Kidney tubule cell (primary cell): ENCODE measurements at places on chromosomes 5 and 9.

DNA sequence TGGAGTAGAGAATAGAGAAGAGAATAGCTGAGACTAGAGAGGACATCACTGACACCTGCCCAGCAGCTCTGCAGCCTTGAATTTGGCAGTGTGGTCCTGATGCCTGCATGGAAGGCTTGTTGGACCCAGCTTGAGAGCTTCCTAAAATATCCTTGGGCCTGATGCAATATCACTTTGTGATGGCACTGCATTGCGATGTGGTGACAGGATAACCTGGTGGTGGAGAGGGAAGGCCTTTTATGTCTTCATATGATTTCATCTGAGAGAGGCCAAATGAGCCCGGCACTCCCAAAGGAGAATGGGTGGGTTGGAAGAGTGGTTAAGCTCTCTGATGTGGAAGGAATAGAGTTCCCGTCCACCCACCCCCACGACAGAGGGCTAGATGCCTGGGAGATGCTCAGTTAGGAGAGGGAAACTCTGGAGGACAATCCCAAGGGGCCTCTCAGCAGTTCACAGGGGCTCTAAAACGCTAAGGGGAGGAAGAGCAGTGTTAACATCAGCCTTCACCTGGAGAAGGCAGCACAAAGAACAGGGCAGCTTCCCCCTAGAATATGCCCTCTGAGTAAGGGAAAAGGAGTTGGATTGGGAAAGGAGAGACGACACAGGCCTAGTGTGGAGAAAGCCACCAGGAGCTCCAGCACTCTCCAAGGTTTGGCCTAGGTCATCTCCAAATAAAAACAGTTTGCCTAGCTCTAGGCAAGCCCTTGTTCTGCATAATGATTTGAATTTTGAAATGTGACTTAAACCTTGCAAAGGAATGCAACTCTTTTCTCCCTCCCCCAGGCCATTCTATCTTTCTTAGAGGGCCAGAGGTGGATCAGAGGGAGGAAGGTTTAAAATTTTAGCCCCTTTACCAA lies 99.8 kb upstream of the SSBP2 start:
- DNase-seq, result no peak

- no peak for DNase-seq
Measured at GRCh38 chr9:126375386-126375785, 48.8 kb downstream of the MVB12B start.

DNA sequence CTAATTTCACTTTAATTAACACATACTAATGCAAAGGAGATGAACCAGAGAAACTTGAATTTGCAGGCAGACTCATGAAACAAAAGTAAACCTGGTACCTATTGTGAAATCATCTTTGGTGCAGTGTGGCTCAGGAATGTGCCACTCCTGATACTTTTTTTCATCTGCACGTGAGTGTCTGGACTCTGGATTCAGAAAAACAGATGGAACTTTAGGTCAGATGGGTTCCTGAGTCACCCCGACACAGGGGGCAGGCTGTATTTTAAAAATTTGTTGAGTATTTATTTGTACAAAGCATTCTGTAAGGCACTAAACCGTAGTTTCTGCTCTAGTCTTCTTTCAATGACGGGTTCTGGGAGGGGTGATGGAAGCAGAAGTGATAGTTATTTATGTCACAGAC lies 52.2 kb upstream of the TUT7 start:
- peak; percentile 64 for DNase-seq

- peak; percentile 78 for DNase-seq
Measured at GRCh38 chr9:129406278-129407225, 214.3 kb downstream of the C9orf50 start.

DNA sequence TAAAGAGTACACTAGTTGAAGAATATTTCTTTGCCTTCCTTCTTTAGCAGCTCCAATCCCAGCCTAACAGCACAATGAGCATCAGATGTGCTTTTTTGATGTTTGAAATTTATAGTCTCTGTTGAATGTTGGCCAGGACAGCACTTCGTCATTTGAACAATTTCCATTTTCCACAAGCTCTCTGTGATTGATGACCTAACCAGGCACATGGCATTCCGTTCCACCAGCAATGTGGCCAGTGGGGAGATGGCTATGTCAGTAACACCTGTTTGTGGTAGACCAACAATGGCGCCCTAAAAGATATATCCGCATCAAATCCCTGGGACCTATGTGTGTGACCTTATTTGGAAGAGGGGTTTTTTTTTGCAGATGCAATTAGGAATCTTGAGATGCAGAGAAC lies 66.8 kb downstream of the PALM2AKAP2 start:
- DNase-seq, result peak; percentile 50

DNA sequence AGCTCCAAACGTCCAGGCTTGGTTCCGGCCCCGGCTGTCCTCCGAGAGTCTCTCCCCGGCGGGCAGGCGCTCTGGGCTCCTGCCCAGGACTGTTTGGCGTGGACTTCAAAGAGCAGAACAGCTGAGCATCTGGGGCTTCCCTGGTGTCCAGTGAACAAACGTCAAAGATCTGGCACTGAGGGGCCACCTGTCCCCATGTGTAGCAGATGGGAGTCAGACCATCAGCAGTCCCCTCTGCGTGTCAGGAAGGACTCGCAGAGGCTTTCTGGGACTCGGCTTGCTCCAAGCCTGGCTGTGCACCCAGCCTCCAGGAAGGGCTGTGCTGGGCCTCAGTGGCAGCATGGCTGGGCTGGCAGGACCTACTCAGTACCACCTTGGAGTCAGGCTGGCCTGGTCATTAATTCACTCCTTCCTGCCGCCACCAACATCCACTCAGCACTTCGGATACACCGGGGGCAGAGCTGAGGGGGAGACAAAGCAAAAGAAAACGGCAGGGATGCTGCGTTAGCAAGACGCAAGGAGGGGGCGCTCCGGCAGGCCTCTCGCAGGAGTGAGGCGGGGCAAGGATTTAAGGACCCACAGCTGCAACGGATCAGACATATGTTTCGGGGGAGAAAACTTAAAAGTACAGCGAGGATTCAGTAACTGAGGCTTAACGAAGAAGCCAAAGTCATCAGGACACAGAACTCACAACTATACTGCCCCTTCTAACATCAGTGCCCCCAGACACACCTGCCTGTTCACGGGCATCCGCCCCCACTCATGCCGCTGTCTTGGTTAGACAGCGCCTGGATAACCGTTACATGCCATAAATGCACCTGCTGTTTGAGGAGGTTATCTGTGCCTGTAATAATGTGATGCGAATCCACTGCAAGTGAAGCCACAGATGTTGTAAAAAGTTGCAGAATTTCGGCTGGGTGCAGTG lies 164.5 kb upstream of the PHYKPL start:
- DNase-seq, result no peak

DNA sequence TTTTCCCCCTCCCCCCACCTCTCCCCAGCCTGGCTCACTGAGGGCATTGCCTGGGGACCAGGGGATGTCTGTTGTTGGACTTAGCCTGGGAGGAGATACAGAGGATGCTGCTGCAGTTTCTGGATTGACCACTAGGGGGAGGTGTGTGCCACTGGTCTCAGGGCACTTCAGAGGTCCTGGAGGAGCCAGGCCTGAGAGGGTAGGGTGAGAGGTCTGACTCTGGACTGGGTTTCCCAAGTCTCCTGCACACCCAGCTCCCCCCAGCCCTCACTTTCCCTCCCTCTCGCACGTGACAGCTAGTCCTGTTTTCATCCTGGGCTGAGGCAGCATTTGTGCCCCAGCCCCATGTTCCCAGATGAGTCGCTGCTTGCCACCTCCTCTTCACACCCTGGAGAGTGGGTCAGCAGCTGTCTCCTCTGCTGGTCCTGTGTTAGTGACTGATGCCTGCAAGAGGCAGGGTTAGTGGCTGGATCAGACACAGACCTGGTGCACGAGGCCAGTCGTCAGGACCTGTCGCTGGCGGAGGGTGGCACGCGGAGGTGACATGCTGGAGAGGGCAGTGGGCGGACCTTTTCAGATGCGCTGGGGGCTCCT lies 4.4 kb downstream of the IL3 start:
- peak; percentile 85 for DNase-seq

- DNase-seq, result no peak
Measured at GRCh38 chr9:32565967-32566366, 7.0 kb downstream of the NDUFB6 start.

DNA sequence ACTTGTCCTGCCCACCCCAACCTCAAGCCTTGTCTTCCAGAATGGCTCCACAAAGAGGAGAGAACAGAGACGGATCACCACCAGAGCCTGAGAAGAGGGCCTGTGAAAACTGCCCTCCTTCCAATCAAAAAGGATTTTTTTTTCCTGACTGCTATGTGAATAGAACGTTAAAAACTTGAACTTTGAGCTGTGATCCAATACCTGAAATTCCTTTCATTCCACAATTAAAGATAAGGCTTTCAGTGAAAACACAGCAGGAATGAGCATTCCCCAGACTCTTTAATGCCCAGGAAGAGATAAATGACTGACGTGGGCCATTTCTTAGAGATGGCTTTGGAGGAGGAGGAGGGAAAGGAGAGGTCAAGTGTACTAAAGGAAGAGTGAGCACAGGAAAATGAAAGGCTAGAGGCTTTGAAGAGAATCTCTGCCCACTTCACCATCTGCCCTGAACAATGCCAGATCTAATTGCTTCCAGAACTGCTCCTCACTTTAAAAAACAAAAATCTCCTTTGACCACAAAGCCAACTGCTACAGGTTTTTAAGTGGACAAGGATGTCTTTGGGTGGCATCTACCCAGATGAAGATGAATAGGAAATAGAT lies 177.9 kb upstream of the MAP3K1 start:
- DNase-seq, result peak; percentile 74

- DNase-seq, result peak; percentile 74
Measured at GRCh38 chr9:304519-305185, 90.0 kb downstream of the DOCK8 start.

- peak; percentile 47 for DNase-seq
Measured at GRCh38 chr9:120259100-120259499, 320.9 kb downstream of the CDK5RAP2 start.

- no peak for DNase-seq
Measured at GRCh38 chr5:160174780-160175437, 54.4 kb upstream of the FABP6 start.

GRCh38 chr5:164651546-164652275 lies 1146.3 kb downstream of the MAT2B start:
- DNase-seq, result no peak

DNA sequence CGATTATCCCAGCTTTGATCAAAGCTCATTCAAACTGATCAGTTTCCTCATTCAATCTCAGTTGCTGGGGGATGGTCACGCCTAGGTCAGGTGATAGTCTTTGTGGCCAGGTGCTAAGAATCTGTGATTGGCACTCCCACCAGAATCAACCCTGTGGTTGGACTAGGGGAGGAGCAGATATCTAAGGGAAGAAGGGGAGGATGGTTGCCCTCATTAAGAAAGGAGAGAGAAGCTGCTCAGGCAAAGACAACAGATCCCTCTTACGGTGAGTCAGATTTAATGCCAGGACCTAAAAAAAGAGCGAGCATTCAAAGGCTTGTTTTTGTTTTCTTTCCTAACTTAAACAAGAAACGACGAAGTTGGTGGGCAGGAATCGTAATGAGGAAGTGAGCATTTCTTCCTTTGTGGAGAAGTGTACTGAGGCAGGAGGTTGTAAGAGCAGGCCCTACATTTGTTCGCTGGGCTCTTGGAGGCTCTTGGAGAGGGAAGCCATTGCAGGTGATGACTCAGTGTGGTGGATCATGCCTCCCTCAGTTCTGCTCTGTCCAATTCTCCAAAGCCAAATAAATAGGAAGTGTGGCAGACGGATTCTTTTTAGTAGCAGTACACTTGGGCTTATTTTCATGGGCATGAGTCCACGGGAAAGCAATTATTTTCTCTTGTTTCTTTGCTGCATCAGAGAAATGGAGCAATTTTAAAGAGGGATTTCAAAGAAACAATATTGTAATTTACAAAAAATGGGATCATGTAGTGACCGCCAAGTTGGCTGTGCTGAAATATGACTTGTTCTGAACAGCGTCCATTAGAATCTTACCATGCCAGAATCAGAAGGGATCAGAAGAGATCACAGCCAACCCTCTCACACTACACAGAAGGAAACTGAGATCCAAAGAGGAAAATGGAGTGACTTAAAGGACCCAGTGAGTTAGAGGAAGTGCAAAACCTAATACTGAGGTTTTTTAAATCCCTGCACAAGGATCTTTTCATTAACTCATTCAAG lies 18.7 kb upstream of the TGFBR1 start:
- DNase-seq, result peak; percentile 21

DNA sequence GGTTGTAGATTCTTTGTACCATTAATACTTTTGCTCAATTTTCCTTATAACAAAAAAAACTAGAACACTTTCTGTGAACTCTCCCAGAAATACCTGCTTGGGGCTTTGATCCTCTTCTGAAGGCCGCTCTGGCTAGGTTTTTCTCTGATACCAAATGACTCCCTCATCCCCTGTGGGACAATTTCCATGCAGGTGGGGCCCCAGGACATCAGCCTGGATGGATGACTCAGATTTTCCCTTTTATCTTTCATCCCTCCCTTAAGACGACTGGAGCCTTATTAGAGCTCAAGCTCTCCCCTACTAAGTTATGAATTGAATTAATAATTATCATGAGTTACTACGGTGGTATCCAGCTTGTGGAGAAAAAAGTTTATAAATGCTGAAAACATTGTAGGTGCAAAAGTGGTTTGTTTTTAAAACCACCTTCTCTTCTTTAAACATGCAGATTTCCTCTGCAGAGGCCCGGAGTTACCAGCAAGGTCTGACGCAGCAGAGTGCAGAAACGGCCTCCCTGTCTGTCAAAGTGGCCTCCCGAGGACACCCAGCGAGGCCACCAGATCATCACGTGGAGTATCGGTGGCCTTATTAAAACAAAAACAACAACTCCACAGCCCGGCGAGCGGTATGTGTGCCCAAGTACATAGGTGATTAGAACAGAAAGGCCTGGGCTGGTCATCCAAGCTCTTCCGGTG lies 50.8 kb upstream of the IRX4 start:
- DNase-seq, result no peak

- DNase-seq, result peak; percentile 44
Measured at GRCh38 chr9:20570756-20571155, 51.5 kb downstream of the MLLT3 start.

DNA sequence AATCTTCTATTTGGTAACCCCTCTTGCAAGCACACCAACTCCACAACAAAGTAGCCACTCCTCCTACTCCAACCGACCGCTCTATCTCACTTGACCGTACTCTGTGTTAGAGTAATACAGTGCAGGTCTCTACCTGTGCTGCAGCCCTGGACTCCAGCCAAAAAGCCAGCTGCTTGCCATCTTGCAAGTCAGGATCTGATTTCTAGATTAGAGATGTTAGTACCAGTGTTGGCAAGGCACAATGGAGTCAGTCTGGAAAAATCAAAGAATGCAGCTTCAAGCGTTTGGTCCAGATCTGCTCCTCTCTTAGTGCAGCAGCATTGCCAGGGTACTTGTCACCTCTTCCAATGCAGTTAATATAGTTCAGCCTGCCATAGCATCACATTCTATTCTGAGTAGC lies 477.6 kb downstream of the ZSWIM6 start:
- DNase-seq, result no peak

- DNase-seq, result no peak
Measured at GRCh38 chr9:136117916-136118319, 757 bp downstream of the TMEM250 start.
